Large intestine (tissue), 12 donors: ENCODE measurements at places on chromosomes 16 and 17. TPM values are rescaled to one million over a fixed set of nuclear protein-coding genes. Genes with fewer than 3 reads are reported as not detected.

Gene TBC1D26
- polyA plus RNA-seq, result 0.28 TPM

- no peak for DNase-seq
These were observed 750.9 kb upstream of the GOT2 start for GRCh38 chr16:59484833-59485516.

- no peak for DNase-seq
These were observed 493 bp downstream of the PLSCR3 start for GRCh38 chr17:7393613-7394451.

DNA sequence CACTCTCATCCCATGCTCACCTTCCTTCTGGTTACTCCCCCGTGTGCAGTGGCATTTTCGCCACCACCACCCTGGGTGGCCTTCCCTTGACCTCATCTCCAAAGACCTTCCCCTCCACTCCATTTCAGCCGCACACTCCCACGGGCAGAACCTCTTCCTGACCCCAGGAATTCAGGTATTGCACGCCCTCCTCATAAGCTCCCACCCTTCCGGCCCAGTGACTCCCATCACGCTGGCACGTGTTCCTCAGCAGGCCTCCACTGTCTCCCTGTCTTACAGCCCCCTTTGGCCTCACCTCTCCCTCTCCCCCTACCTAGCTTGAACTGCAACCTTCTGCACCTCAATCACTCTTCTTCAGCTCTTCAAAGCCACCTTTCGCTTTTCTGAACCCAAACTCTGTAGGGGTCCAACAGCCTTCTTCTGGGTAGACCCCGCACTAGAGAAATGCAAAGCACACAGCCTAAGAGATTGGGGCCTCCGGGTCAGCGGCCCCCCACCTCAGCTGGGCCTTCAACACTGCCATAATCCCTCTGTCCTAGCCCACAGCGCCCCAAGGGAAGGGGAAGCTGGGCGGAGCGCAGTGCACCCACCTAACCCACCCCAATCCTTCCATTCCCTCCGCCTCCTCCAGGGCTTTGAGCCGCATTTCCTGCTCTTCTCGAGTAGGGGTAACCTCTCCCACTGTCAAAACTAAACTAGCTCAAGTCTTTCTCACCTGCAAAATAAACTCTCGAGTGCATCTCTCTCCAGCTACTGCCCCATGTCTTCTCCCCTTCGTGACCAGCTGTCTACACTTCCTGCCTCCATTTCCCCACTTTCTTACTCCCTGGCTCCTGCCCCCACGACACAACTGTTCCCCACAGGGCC lies 1.7 kb upstream of the TMEM97 start:
- no peak for DNase-seq

- peak; percentile 62 for DNase-seq
These were observed 19.8 kb downstream of the EARS2 start for GRCh38 chr16:23537390-23537789.
